ENCODE measurements at places on chromosomes 2 and 18.

GRCh38 chr2:46915281-46915810 lies at the start of gene MCFD2:
Gene MCFD2 (minus strand): TSS chr2:46915806. CDS start chr2:46909171, 6,635 bp downstream.
- no peak for DNase-seq

DNA sequence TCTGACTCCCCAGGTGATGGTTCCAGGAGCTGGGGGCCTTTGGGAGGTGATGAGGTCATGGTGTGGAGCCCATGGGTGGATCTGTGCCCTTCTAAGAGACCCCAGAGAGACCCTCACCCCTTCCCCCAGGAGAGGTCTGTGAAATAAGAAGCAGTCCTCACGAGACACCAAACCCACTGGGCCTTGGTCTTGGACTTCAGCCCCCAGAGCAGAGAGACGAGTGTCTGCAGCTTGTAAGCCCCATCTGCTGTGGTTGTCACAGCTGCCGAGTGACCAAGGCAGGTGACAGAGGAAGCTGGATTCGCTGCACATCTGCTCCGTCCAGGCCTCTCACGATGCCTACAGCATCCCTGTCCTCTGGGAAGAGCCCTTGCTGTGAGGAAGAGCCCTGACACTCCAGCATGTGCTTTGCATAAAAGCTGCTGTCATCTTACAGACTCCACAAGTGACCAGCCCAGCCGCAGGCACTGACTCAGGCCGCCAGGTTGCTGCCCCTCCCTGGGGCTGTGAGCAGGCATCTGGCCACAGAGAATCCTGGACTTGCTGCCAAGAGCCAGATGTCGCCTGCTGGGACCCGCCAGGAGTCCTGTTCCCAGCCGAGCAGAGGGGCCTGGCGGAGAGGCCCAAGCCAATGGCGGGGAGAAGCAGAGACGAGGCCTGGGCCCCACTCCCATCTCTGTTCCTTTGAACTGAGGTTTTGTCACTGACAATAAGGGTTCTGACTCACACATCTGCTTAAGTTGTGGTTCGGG lies 150.8 kb downstream of the PXDN start:
- peak; percentile 87 for DNase-seq

DNA sequence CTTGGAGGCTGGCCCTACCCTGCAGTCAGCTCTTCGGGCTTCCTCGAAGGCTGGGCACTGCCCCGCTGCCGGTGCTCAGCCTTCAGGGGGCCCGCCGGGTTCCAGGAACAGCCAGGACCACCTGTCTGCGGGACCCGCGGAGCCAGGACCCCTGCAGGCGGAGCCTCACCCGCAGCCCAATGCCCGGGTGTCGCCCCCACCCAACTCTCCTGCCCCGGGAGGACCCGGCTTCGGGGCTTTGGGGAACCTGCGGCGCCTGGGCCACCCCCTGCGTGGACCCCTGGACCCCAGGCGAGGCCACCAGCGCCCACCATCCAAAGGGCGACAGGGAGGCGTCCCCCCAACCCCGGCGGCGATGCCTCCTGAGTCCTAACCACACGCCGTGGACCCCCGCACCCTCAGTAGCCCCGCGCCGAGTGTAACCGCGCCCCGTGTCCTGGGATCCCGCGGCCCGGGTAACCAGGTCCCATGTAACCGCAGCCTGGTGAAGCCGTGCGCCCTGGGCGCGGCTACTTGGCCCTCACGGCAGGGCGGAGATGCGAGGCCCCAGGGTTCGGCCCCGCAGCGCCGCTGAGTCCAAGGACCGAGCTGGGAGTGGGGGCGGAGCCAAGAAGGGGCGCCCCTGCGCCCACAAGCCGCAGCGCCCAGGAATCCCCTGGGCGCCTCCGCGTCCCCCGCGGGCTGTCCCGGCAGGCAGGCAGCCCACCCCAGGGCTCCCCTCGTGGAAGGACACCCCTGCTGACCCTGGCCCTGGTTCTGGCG lies 11.0 kb upstream of the UBE2F start:
- no peak for DNase-seq

GRCh38 chr2:60819155-60819862 lies 62.1 kb upstream of the REL start:
- no peak for DNase-seq

GRCh38 chr2:216633616-216634369 lies 573 bp downstream of the IGFBP2 start:
- DNase-seq: peak; percentile 50

GRCh38 chr2:158723181-158723838 lies 71.8 kb upstream of the DAPL1 start:
- DNase-seq: no peak

DNA sequence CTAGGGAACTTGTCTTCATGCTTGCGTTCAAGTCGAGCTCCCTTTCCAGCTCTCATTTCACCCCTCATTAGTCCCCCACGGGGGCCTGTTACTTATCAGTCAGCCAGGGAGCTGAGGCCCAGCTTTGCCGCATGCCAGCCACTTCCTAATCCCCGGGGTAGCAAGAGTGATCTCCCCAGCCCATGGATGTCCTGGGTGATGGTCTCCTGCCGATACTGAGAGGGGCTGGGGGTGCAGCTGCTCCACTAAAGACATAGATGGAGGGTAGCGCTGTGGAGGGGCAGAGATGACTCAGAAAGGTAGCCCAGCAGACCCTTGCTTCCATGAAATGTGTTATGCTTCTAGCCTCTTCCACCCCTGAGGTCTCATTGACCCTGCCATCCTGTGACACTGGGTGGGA lies 314.0 kb upstream of the EPAS1 start:
- DNase-seq: no peak

GRCh38 chr2:96510931-96511595 lies 5.9 kb upstream of the NEURL3 start:
- no peak for DNase-seq

- peak; percentile 64 for DNase-seq
Observed at GRCh38 chr2:20391951-20392699, 41.5 kb upstream of the PUM2 start.

DNA sequence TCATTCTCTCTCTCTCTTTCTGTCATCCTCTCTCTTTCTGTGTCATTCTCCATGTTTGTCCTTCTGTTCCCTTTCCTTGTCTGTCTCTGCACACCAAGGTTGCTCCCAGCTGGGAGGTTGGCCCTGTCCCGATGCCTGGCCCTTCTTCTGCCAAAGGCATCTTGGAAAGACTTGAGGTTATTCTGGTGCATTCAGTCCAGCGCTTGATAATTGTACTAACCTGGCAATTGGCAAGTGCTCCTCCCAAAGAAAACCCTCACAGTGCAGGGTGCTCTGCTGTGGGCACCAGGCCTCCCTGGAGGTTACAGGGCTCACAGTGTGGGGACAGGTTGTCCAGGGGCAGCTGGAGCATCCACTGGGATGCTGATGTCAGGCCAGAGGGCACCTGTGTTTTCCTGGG lies 95.4 kb downstream of the GLI2 start:
- DNase-seq: no peak

- peak; percentile 36 for DNase-seq
Observed at GRCh38 chr2:152646775-152647174, 70.5 kb downstream of the PRPF40A start.

GRCh38 chr2:9230051-9230802 lies 23.6 kb downstream of the ASAP2 start:
- no peak for DNase-seq

DNA sequence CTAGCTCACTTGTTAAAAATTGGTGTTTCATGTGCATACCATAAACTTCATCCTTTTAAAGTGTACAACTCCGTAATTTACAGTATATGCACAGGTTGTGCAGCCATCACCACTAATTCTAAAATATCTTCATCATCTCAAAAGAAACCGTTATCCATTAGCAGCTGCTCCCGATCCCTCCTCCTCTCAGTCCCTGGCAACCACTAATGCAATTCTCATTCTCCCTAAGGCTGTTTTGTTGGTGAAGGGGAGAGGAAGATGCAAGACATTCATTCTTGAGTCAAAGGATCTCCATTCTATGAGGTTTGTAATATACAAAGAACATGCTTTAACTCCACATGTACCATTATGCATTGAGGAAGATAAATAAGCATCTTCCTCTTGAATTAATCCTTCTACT lies 48.6 kb downstream of the RNU4ATAC start:
- DNase-seq: no peak

DNA sequence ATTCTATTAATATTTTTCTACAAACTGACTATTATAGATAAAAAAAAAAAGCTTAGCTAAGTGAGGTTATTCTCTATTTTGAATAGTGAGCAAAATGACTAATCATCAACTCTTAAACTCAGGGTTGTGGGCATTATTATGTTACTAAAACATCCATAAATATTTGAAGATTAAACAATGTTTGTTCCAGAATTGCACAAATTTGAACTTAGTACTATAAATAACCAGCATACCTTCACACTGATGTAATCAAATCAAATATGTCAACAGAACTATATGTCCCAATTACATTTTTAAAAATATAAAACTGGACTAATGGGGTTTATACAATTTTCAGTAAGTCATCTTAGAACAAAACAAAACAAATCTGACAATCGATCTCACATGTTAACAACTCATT lies 800.9 kb downstream of the LRP1B start:
- no peak for DNase-seq

DNA sequence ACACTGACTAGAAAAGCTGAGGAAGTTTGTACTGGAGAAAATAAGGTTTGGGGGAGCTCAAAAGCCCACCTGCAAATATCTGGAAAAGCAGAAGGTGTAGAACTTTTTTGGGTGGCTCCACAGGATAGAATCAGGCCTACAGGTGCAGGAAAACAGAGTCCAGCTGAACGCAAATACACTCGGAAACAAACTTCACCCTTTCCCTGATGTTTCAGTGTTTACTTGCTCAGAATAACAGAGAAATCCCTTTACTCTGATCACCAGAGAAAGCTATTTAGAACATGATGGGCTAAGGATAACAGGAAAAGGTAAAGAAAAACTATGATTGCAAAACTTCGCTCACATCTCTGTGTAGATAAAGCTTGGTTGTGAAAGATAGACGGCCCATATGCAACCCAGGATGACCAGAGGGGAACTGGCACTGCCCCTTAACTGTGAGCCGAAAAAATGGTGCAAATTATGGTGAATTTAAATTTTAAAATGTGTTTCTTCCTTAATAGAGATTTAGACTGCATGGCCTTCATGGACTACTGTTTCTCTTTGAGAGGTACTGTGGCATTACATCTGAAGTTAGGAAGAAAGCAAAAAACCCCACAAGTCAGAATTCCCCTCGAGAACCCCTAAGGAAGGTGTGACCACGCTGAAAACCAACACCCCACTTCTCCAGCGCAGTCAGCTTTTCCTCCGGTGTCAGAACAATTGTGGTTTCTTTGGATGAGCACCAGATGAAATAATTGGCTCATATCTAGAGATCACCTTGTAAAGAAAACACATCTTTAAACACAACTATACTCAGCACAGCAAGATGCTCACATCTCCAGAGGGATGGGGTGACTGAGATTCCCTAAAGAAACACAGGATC lies 84.5 kb upstream of the TMEM247 start:
- no peak for DNase-seq

GRCh38 chr2:150209746-150210145 lies 277.7 kb downstream of the RND3 start:
- DNase-seq: no peak

DNA sequence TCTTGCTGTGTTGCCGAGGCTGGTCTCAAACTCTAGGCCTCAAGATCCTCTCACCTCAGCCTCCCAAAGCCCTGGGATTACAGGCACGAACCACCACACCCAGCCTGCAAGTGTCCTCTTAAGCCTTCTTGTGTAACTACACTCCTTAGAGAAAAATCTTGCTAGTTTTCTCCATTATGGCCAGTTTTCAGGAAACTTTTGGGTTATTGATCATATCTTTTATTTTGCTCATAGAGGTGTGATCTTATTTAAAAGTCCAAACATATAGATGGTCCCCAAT lies 2.4 kb downstream of the SOCS6 start:
- no peak for DNase-seq

- no peak for DNase-seq
Observed at GRCh38 chr2:135174049-135174809, 122.1 kb downstream of the RAB3GAP1 start.

- DNase-seq: no peak
Observed at GRCh38 chr2:241706537-241706936, 4.7 kb downstream of the ING5 start.

GRCh38 chr2:209519271-209519670 lies 95.4 kb downstream of the MAP2 start:
- no peak for DNase-seq

All from Caki2 (cell line).